CD4-positive, alpha-beta T cell treated with Interleukin-15 for 4 hours (primary cell): ENCODE measurements at places on chromosomes 5 and 9.

DNA sequence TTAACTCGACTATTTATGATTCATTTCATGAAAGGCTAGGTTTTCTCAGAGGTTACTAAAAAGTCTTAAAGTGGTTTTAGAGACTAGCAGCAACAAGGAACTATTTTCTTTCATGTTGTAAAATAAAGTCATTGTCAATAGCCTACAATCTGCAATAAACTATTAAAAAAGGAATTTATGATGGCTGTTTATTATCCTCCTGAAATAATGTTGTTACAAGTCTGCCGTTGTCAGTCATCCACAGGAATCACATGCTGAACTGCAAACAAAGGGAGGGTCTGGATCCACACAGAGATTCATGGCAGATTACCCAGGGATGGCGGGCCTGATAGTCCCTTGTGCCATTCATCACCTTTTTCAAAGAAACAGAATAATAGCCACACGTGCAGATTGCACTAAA is 49.2 kb downstream of the TMEM174 start:
- DNase-seq, result no peak

GRCh38 chr9:72292874-72293607 is 72.0 kb downstream of the ZFAND5 start:
- no peak for DNase-seq

- peak; percentile 39 for DNase-seq
Observed at GRCh38 chr5:142063878-142064331, 44.7 kb upstream of the NDFIP1 start.

DNA sequence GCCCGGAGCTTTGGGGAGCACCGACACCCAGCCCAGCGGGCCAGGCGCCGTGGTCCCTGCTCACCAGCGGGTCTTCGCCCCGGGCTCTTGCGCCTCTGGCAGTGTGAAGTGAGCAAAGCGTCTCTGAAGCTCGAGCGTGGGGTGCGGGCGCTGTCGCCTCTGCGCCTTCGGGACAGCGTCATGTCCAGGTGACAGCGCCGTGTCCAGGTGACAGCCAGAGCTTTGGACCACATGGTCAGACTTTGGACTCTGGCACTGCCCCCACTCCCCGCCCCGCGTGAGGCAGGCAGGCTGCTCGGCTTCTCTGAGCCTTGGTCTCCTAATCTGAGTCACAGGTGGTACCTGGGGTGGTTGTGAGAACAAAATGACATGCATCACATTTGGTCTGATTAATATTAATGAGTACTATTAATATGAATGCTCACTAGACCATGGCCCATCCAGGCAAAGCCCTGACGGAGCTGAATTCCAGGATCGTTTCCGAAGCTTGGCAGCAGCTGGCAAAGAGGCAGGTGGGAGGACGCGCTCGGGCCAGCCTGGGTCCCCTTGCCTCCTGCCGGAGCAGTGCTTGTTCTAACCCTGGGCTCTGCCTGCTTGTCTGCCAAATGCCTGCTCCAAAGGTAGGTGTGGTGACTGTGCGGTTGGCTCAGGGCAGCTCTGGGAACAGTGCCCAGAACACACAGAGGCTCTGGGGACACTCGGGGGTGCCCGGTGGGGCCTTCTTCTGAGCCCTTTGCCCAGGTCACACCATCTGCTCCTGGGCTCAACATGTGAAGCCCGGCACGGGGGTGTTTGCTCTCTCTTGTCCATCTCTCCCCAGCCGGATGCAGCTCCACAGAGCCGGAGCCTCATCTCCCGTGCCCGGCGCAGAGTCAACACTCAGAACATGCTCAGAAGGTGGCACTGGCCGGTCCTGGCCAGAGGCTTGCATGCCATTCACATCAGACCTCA is 157.1 kb downstream of the OLFM1 start:
- DNase-seq, result no peak

GRCh38 chr5:15880201-15880600 is 299.4 kb downstream of the MARCHF11 start:
- DNase-seq, result no peak

- no peak for DNase-seq
Observed at GRCh38 chr9:79266986-79267385, 304.8 kb upstream of the TLE4 start.

DNA sequence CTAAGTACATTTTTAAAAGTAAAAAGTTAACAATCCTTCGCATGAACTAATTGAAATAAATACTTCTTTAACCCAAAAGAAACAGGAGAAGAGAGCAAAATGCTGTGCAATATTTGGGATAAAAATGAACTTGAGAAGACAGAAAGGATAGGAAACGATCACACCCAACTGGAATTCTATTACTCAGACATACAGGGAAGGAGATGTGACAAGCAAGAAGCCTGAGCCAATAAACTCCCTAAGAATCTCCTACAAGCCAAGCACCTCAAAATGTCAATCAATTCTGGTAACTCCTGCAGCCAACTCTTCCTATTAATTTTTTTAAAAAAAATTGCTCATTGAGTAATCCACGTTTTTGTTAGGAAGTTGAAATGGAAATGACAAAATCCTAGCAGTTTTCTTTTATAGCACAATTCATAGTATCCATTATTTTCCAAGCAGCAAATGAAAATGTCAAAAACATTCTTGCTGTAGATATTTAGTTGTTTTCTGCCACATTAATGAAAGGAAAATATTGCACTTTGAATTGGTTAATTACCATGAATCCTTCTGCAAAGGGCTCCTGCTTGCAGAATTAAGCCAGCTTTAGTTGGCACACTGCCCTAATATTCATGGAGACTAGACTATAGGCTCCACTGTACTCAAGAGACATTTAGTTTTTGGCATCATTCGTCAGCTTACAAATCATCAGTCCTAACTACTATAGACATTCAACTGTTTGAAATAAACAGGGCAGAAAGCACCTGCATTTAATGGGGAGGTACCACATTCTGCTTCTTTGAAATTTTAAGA is 89.0 kb downstream of the RFX3 start:
- no peak for DNase-seq

DNA sequence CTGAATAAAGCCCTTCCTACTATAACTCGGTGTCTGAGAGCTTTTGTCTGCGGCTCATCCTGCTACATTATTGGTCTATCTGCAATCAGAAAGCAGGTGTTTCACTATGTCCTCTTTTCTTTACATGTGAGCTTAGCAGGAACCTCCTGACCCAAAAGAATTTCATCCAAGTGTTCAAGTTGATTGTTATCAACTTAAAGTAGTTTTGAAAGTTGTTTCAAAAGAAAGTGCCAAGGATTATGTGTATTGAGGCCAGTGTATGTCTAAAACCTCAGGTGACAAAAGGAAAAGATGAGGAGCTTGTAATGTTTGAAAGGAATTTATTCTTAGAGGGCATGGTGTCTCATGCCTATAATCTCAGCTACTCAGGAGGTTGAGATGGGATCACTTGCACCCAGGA is 8.1 kb upstream of the SELENOP start:
- no peak for DNase-seq

DNA sequence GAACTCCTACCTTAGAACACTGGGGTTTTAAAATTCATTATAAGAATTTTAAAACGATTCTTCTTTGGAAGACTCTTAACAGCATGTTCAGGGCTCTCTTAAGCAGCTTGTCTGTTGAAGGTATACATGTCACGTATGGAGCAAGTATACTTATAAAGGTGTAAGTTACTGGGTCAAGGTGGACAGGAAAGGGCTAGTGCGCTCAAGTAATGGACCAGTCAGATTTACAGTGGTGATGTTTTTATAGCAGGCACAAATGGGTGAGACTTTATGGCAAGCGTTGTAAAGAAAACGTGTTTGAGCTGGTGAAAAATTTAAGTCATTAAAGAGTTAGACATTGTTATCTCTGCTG is 7.9 kb downstream of the SLC44A1 start:
- no peak for DNase-seq

GRCh38 chr5:155258161-155258560 is 244.6 kb downstream of the KIF4B start:
- DNase-seq, result no peak

DNA sequence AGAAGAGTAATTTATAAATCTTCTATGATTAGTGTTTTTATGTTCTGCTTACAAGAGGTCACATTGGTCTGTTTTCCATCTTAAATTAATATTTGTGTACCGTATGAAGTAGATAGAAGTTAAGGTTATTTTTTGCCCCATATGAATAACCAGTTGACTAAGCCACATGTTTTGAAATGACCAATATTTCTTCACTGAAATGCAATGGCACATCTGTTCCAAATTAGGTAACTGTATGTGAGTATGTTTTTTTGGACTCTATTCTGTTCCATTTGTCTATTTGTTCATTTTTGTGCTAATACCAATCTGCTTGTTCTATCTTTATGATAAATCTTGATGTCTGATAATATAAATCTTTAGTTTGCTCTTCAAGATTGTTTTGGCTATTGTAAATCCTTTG is 17.7 kb downstream of the JAK2 start:
- no peak for DNase-seq

DNA sequence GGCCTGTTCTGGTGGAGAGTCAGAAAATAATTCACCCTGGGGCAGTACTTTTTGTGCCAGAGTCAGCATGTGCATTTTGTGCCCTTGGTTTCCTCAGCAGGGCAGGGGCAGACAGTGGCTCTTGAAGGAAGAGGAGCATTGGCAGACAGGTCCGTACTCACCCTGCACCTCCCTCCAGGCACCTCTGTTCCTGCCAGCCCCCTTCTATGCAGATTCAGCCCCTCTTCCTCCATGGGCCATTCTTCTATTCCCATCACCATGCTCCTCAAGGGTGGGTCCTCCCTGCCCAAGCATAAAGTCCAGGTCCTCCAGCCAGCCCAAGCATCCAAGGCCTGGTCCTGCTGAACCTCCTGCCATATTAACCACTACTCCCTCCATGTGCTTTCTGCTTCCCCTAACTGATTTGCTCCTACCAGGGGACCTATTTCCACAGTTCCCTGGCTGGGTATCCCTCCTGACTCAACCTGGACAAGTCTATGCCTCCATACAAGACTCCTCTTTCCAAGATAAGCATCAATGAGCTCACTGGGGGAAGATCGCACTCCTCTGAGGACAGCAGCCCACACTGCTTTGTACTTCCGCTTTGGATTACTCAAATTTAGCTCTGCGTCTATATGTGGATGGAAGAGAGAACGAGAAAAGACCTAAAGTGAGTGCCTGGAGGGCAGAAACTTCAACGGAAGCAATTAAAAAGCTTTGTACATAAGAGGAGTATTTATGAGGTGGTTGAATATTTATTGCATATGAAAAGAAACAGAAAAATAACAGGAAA is 9.3 kb upstream of the ACSL6 start:
- DNase-seq, result no peak

DNA sequence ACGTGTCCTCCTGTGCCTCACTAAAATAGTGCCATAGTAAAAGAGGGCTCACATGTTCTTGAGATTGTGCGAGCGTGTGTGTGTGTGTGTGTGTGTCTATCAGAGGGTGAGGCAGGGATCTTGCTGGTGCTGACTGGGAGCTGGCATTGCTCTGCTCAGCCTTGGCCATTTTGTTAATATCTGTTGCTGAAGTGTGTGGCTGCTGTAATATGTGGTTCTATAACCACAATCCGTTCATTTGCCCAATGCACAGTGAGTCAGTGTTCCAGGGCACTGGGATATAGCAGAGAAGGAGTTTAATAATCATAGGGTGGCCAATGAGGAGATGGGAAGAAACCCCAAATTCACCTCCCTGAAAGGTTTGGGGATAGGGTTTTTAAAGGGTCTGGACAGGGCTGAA is 61.3 kb downstream of the RASGRF2 start:
- DNase-seq, result no peak

- DNase-seq, result no peak
Observed at GRCh38 chr5:156479849-156480248, 152.9 kb downstream of the SGCD start.

DNA sequence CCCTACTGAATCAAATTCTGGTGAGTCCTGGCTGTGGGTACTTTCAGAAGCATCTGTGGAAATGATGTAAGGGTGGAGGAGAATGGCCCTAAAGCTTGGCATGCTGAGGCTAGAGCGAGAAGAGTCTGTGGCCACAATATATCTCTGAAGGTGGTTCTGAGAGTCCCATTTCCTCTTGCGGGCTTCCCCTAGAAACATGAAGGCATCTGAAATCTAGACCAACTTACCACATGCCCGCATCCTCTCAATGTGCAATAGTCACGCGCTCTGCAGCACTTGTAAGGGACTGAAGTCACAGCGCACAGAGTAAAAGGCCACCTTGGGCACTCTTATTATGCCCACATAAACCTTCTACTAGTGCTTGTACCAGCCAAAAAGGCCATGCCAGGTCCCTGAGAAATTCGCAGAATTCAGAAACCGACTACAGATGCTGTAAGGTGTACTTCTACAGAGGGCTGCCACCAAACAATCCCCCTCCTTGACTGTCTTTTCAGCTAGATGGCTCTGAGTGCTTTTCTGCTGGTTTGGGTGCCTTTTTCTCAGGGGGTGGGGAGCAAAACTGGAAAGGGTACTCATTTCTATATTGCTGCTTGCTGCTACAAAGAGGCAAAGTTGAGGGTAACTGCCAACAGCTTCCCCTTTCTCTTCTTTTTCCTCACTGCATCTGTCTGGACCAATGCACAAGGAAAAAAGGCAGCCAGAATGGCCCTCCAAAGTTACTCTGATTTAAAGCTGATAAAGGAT is 107.3 kb downstream of the ZDHHC21 start:
- no peak for DNase-seq

DNA sequence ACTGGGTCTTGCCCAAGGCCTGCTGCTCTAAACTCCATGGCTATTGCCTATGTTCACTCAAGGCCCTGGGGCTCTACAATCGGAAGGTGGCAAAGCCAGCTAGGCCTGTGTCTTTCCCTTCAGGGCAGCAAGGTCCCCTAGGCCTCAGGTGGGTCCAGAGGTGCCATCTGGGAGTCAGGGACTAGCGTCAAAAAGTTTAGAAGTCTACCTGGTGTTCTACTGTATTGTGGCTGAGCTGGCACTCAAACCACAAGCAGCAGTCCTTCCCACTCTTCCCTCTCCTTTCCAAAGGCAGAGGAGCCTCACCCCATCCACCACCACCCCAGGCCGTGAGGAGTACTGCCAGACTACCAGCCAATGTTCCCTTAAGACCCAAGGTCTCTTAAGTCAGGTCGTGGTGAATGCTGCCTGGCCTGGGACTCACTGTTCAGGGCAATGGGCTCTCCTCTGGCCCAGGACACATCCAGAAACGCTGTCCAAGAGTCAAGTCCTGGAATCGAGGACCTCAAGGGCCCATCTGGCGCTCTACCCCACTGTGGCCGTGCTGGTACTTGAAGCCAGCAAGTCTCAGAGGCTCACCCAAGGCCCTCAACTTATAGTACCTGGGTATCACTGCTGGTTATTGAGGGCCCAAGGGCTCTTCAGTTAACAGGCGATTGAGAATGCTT is 13.0 kb upstream of the SARDH start:
- no peak for DNase-seq

DNA sequence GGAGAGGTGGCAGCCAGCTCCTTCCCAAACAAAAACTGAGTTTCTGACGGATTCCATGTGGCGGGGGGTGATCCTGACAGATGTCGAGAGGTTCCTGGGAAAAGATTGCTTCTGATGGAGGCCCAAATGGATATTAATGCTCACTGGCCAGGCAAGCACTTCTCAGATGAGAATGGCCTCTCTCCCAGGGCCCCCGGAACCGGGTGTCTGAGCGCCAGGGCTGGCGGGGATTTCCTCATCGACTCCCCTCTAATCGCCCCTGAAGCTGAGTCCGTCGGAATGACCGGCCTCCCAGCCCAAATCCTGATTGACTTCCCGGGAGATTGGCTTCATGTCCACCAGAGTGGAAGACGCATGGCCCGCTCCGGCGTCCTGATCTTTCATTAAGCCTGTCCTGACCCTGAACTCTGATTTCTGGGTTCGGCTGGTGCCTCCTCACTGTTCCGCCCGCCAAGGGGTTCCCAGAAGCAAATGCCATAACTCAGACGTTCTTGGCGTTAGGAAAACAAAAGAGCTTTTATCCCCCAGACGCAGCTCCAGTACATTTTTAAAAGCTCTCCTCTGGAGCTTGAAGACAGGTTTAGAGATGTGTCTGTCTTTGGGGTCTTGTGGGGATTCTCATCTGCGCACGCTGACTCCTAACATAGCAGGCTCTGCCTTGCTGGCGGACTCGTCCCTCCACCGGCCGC is 17.6 kb downstream of the FIBCD1 start:
- no peak for DNase-seq
